Large intestine (tissue), 12 donors: ENCODE measurements at places on chromosomes 7 and 10. TPM values are rescaled to one million over a fixed set of nuclear protein-coding genes. Genes with fewer than 3 reads are reported as not detected.

Gene PVRIG
- 1.5 TPM for polyA plus RNA-seq

Gene SND1
- polyA plus RNA-seq, result 144 TPM

Gene MSS51
- 3.6 TPM for polyA plus RNA-seq

DNA sequence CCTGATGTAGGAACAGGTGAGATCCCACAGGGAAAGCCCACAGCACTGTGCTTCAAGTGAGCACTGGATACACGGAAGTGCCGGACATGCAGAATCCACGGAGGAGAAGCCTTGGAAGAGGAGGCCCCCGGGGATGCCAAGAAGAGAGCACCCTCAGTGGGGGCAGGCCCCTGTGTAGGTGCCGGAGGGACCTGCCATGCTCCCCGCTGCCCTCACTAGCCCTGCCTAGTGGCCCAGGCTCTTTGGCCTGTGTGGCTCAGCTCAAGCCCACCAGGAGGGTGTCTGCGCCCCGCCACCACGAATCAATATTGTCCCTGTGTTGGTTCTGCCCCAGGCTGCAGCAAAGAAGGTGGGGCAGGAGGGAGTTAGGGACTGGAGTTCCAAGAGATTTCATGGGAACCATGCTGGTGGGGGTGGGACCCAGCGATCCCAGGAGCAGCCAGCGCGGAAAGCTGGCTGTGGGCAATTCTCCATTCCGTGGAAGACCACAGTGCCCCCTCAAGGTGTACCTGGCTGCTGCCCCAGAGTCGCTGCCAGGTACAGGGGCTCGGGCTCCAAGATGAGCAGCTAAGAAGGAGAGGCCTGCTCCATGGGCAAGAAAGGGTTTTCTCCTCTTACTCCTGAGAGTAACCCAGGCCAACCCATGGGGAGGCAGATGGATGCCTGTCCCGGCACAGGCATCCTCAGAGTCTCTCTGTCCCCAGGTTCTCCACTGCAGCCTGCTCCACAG lies 34.9 kb upstream of the LEP start:
- DNase-seq, result no peak

Gene STAM
- polyA plus RNA-seq, result 18.7 TPM

Gene COL26A1
- 1.0 TPM for polyA plus RNA-seq

GRCh38 chr10:6165221-6165725 lies 37.5 kb upstream of the PFKFB3 start:
- DNase-seq, result no peak
